ENCODE measurements at places on chromosomes 3 and 15. TPM values are rescaled to one million over a fixed set of nuclear protein-coding genes. Genes with fewer than 3 reads are reported as not detected.

The AMIGO3 gene
- not detected for total RNA-seq

DNA sequence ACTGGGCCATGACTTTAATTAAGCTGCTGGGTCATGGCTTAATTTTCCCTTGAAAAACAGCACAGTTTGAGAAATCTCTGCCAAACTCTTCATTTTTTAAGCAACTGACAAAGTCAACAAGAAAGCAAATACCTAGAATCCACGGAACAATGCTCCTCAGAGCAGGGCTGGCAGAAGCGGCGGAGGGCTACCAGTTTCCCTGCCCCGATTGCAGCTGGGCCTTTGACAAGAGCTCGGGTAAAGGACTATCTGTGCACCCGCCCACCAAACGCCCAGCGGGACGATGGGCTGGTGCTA, 1.2 kb downstream of the GOLIM4 start:
- DNase-seq, result no peak

DNA sequence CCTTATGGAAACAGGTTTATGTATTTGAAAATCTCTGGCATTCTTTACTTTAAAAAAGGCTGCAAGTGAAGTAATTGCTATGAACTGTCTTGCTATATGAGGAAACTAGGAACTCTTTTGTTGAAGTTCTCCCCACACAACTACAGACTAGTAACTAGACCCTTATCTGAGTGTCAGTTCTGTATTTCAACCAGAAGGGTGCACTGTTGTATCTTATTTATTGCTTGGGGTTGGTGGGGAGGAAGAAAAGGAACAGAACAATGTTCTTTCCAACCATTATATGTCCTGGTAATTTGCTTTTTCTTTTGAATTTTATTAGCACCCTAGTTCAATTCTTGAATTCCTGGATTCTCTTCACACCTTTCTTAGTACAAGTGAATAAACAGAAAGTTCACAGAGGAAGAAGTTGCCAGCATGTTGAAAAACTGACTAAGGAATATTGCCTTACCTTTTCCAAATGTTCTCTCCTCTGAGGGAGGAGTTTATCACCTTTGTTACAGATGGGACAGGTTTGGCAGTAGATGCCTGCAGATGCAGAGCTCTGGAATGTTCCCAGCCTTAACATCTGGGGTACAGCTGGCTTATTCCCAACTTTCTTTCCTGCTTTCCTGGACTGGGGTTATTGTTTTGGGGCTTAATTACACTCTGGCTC, 162.4 kb upstream of the CFAP20DC start:
- DNase-seq, result no peak

GRCh38 chr15:94042180-94042928, 189.0 kb upstream of the MCTP2 start:
- no peak for DNase-seq

GRCh38 chr3:124557433-124558232, 172.6 kb upstream of the UMPS start:
- DNase-seq, result no peak
